ENCODE measurements at places on chromosomes 2 and 18.

- no peak for DNase-seq
Measured at GRCh38 chr2:39730685-39731302, 48.3 kb downstream of the THUMPD2 start.

GRCh38 chr2:183124957-183125255, 663 bp downstream of the NUP35 start:
- DNase-seq: no peak

DNA sequence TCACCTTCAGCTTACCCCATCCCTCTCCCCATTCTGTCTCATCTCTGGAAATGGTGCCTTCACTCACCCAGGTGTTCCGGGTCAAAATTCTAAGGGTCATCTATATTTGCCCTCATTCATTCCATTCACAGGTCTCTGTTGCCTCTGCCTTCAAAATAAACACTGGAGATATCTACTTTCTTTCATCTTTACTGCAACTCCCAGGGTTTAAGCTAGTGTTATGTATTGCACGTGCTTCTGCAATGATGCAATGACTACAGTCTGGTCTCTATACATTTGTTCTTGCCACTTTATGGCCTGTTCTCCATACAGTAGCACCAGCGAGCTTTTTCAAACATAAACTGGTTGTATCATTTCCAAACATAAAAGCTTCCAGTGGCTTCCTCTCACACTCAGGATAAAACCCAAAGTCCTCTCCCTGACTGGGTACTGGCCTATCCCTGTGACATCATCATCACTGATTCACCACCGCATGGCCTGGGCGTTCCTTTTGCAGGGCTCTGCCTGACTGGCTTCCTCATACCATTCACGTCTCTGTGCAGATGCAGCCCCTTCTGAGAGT, 14.3 kb downstream of the DSG2 start:
- DNase-seq: no peak

GRCh38 chr18:45671321-45671720, 52.7 kb upstream of the SLC14A1 start:
- no peak for DNase-seq

- no peak for DNase-seq
Measured at GRCh38 chr2:29871541-29871940, 49.8 kb downstream of the ALK start.
